ENCODE measurements at places on chromosomes 13 and 19.
A peak's percentile ranks its signal among the peaks of the same experiment; 100 is the strongest.

DNA sequence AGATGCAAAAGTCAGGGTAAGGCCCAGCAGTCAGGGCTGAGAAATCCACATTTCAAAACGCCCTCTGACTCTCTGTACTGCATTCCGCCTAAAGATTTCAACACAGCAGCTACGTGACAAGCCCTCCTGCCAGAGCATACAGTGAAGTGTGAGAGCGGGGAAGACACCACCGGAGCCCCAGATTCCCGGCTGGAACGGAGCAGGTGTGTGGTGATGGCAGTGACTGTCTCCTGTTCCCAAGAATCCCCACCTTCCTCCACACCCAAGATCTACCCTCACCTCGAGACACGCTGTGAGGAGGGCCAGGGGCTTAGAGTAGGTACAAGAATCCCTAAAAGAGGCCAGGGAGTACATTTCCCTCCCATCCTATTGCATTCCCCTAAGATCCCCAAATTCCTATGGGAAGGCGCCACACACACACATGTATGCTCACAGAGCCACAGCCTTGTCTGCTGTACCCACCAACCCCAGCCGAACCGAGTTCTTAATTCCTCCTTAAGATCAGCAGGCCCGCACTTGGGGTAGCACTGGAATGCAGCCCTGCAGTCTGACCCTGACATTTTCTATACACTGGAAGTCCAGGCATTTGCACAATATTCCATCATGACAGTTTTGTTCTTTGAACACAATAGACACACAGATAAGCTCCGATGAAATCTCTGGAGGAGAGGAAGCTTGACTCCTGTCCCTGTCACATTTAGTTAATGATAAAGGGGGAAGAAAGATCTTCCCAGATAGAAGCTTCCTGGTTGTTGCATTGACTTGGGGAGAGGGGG lies 102.9 kb downstream of the FOXO1 start:
- DNase-seq = no peak

GRCh38 chr13:109904218-109904617 lies 117.8 kb upstream of the IRS2 start:
- no peak for DNase-seq

GRCh38 chr13:34667286-34668218 lies 274.5 kb upstream of the NBEA start:
- DNase-seq = no peak

GRCh38 chr13:48773531-48774275 lies 120.0 kb downstream of the CYSLTR2 start:
- no peak for DNase-seq

DNA sequence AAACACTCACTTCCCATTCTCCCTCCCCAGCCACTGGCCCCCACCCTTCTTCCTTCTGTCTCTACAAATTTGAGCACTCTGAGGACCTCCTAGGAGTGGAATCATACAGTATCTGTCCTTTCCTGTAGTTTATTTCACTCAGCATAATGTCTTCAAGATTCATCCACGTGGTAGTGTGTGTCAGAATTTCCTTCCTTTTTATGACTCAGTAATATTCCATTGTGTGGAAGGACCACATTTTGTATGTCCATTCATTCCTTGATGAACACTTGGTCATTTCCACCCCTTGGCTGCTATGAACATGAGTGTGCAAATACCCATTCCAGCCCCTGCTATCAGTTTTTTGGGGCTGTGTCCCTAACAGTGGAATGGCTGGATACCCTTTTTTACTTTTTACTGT lies 9.8 kb downstream of the KLF2 start:
- DNase-seq = no peak

DNA sequence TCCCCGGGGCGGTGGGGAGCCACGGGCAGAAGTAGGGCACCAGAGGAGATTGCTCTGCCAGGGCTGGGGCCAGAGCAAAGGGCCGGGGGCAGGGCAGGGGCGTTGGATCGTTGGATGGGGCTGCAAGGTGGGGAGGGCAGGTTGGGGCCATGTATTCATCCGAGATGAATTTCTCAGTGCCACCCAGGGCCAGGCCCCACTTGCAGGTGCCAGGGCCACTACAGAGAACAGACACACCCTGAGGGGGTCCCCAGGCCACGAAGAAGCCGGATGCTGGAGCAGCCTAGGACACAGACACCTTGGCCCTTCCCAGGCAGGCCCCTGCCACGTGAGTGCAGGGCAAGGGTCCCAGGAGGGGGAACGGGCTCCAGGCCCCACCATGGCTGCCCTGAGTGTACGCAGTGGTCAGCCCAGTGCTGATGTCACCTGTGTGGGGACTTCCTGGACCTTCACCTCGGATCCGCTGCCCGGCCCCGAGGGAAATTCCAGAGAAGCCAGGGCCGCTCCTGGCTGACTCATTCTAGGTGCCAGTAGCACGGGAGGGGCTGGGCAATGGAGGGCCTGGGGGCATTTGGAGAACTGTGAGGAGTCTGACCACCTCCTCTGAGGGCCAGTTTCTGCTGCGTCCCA lies 9.6 kb upstream of the SBNO2 start:
- no peak for DNase-seq

DNA sequence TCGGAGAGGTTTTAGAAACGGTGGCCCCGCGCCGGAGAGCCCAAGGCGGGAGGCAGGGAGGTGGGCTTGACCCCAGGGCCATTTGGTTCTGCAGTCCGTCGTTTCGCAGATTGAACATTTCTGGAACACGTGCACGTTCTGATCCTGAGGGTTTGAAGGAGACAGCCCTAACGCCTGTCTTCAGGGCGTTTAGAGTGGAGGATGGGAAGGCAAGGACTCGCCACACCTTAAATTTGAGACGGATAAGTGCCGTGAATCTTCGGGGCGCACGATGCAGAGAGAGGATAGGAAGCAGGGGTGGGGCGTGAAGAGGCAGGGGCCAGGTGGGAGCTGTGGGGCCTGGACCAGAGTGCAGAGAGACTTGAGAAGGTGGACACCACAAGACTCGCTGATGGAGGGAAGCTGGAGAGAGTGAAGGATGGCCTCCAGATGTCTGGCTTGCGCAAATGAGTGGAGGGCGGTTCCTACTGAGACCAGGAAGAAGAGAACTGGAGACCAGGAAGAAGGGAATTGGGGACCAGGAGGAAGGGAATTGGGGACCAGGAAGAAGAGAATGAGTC lies 804 bp upstream of the MIER2 start:
- no peak for DNase-seq

GRCh38 chr19:1062387-1063029 lies 4.5 kb upstream of the ARHGAP45 start:
- no peak for DNase-seq

GRCh38 chr19:18865106-18865972 lies 30.6 kb downstream of the CERS1 start:
- DNase-seq = no peak

GRCh38 chr13:74423434-74423833 lies 289.2 kb upstream of the KLF12 start:
- no peak for DNase-seq

GRCh38 chr13:29319451-29319850 lies 276.0 kb downstream of the SLC7A1 start:
- DNase-seq = no peak

DNA sequence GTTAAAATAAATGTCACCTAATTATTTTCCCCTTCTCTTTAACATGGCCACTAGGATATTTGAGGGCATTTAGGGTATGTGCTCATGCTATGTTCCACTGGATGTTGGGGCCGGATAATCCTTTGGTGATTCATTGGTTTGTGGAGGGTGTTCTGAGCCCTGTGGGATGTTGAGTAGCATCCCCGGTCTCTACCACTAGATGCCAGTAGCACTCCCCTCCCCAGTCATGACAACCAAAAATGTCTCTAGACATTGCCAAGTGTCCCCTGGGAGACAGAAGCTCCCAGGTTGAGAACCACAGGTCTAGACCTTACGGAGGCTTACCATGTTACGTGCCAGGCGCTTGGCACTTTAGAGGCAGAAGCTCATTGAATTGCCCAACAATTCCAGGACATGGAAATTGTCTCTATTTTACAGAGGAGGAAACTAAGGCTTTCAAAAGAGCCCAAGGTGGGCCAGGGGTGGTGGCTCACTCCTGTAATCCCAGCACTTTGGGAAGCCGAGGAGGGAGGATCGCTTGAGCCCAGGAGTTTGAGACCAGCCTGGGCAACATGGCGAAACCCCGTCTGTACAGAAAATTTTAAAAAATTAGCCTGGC lies 14.1 kb downstream of the SHANK1 start:
- DNase-seq = peak; percentile 25

DNA sequence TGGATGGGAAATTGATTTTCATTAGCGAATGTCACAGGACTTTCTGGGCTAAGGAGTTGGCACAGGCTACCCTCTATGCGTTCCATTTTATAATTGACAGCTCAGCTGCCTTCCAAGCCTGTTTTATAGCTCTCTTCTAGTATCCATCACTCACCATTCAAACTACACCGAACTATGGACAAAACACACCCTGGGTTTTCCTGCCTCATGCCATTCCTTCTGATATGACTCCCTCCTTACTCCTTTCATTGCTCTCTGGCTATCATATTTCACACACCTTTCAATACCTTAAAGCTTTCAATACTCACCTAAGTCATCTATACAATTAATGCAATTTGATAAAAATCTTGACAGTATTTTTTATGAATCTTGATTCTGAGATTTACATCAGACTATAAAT lies 181.3 kb downstream of the RAP2A start:
- no peak for DNase-seq

- DNase-seq = peak; percentile 3
These were observed 254.2 kb downstream of the ITGBL1 start for GRCh38 chr13:101706651-101707050.

DNA sequence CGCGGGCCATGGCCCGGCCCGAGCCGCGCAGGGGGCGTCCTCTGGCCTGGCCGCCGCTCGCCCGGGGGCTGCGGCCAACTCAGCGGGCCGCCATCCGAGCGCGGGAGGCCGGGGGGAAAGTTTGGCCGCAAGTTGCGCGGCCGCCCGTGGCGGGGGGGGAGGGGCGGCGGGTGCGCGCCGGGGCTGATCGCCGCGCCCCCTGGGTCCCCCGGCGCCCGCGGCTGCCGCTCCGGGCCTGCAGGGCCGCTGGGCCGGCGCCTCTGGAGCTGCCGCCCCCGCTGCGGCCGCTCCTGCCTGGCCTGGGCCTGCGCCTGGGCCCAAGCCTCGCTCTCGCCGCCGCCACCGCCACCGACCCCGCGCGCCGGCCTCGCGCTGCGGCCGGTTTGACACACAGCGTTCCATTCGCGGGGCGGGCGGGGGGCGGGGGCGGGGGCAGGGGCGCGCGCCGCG lies at the start of gene NR2F6:
Gene NR2F6 (minus strand): TSS at position 385 of the 450 bp plus-strand sequence. CDS start 699 bp downstream, outside the sequence.
- no peak for DNase-seq

- peak; percentile 35 for DNase-seq
These were observed 3.2 kb upstream of the NKG7 start for GRCh38 chr19:51375504-51376221.

- no peak for DNase-seq
These were observed 18.9 kb upstream of the IPO5 start for GRCh38 chr13:97934590-97934989.

GRCh38 chr19:47075941-47076340 lies 27.5 kb upstream of the TMEM160 start:
- DNase-seq = no peak

GRCh38 chr13:22027566-22027965 lies 356.7 kb downstream of the FGF9 start:
- no peak for DNase-seq

DNA sequence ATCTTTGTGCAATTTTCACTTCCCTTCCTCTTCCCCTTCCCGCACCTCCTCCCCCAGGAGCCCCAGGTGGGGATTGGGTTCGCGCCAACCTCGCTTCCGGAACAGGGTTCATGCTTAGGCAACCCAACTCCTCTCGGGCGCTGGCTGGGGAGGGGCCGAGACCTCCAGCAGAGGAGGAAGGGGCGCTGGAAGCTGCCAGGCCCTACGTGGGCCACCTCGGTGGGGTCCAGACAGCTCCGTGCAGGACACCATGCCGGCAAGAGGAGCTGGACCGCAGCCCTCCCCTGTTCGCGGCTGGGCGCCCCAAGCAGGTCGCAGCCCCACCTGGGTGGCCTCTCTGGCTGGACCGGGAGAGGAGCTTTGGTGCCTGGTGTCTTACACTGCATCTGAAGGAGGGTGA lies 91.1 kb downstream of the SPACA7 start:
- DNase-seq = no peak

- DNase-seq = no peak
These were observed 509.0 kb upstream of the MIR17HG start for GRCh38 chr13:90838317-90838960.

DNA sequence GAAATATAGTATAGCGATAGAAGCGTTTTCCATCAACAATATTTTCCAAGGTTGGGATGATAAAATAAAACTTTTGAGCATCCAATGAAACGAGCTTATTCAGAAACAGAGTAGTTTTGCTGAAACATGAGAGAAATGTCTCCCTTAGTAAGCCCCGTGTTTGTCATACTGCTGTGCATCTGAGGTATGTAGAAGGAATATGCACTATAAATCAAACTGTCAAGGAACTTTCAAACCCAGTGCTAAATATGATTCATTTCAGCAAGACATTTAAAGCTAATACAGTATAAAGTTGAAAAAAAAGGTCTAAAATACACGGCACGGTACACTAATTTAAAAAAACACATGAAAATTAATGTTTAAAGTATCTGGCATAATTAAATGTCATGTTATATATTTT lies 546.2 kb downstream of the SLITRK5 start:
- no peak for DNase-seq

DNA sequence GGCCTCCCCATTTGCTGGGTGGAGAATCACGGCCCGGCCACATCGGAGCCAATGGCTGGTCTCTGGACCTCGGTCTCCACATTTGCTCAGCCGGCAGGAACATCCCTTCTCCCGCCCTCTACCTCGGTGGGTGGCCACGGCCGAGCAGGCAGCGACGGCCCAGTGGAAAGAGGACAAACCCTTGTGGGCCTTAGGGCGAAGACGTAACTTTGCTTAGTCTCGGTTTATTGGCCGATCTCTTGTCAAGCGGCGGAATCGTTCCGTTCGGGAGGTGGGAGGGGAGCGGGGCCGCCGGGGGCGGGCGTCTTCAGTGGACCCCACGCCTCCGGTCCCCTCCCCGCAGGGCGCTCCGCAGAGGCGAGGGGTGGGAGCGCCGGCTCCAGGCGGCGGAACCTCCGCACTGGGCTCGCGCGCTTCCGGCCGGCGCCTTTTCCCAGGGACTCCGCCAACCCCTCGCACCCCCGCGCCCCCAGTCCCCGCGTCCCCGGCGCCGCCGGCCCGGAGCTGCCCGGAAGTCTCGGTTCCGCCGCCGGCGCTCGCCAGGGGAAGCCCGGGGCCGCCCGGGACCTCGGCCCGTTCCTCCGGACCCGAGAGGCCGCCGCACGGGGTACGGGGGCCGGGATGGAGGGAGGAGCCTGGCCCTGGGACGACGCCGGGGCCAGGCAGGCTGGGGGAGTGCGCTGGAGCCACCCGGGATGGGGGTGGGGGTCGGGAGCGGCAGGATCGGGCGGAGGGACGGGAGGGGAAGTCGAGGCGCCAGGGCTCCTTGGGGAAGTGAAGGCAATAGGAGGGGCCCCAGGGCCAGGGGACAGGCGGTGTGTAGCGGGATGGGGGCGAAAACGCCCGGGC lies at the start of gene ZNF580:
Gene ZNF580 (plus strand): TSS at position 426 of the 849 bp plus-strand sequence. CDS start 1,507 bp downstream, outside the sequence.
- peak; percentile 55 for DNase-seq

- no peak for DNase-seq
These were observed 41.0 kb upstream of the ZNF91 start for GRCh38 chr19:23436318-23436717.

DNA sequence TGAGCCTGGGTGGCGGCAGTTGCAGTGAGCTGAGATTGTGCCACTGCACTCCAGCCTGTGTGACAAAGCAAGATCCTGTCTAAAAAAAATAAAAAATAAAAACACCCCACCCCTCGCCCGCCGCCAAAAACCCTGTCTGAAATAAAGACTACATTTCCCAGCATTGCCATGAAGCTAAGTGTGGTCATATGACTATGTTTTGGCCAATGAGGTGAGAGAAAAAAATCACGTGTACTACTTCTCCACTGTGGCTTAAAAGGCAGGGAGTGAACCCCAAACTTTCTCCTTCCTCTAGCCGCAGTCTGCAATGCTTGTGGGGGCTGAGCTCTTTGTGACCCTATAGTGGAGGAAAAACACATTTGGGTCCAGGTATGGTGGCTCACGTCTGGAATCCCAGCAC lies 54.9 kb downstream of the COLGALT1 start:
- DNase-seq = peak; percentile 18

All from CD4-positive, alpha-beta T cell treated with Interleukin-2 at 100 ng/mL for 4 hours (primary cell).